ENCODE measurements at places on chromosomes 5 and 9.

DNA sequence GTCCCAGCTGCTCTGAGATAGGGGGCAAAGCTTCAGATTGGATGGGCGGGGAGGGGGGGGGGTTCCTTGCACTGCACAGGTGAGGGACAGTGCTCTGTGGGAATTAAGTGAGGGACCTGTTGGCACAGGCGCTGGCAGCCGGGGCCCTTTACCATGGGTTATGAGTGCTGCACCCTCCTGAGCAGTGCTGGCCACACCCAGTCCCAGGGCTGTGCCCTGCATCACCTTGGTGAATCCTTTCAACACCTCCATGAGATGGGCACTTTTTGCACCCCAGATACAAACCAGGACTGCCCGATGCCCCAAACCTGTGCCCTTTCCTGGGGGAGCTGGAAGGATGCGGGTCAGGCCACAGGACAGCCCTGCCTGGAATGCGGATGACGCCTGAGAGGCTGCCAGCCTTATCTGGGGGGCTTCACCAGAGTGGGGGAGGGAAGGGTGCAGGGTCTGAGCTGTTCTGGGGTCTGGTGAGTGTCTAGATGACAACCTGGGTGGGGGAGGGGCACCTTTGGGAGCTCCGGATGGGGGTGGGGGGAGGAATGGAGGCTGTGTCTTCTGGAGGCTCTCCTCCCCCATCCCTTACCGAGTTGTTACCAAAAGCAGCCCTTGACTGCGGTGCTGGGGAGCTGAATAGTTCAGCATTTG, 5.2 kb downstream of the CRB2 start:
- no peak for DNase-seq

DNA sequence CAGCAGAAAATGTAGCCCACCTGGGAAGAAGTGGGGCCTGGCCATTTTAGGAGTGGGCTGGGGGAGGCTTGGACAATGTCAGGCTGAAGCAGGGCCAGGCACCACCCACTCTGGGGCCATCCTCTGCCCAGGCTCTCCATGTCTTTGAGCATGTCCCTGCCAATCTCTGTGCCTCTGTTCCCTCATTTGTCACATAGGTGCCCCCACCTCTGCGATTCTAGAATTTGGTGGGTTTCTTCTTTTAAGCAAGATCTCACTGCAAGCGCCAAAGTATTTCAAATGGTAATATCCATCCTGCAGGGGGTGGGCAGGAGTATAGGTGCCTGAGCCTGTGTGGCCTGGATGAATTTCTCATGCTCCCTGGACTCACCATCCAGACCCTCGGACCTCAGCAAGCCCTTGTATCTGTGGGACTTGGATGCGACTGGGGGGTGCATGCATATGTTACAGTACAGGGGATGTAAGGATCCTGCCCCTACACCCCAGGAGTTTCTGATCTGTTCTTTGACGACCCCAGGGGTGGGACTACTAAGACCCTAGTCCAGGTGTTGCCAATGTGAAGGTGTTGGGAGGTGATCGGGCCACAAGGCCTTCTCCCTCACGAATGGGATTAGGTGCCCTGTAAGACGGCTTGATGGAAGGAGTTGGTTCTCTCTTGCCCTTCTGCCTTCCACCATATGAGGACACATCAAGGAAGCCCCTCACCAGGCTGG, 4.3 kb downstream of the CD74 start:
- no peak for DNase-seq

GRCh38 chr9:33464045-33464636, 9.6 kb downstream of the NOL6 start:
- no peak for DNase-seq

DNA sequence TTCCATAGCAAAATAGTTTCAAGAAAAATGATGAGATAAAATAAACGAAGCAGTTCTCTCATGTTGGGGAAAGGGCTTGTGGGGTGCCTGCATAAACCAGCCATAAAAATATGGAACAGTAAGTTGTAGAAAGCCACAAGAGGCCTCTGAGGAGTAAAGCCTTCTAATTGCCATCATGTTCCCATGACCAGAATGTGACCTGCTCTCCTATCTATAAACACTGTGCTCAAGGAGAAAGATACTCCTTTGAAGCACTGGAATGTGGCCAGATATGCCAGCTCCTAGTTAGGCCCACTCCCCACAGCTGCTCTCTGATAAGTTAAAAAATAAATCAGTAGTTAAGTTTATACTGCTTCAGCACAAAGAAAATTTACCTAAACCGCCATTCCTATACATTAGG, 65.8 kb downstream of the SETX start:
- no peak for DNase-seq

DNA sequence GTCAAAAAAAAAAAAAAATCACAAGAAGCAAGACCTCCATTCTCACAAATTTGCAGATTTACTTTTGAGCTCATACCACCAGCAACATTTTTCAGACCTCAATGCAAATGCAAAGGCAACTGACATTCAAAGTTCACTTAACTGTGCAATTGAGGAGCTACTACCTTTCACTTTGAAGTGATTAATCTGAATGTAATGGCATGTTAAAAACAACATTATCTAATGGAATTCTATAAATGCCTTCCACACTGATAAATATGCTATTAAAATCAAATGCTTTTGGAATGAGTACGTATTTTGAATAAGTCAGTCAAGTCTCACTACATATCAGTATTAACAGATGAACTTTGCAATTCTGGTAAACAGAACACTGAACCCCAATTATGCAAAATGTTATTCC, 32.3 kb downstream of the UBQLN1 start:
- DNase-seq, result no peak

- no peak for DNase-seq
These were observed 25.8 kb upstream of the ARSI start for GRCh38 chr5:150328515-150328914.

- DNase-seq, result no peak
These were observed 55.8 kb upstream of the ARRDC3 start for GRCh38 chr5:91438871-91439270.

GRCh38 chr9:70747261-70747718, 332.8 kb upstream of the KLF9 start:
- no peak for DNase-seq

DNA sequence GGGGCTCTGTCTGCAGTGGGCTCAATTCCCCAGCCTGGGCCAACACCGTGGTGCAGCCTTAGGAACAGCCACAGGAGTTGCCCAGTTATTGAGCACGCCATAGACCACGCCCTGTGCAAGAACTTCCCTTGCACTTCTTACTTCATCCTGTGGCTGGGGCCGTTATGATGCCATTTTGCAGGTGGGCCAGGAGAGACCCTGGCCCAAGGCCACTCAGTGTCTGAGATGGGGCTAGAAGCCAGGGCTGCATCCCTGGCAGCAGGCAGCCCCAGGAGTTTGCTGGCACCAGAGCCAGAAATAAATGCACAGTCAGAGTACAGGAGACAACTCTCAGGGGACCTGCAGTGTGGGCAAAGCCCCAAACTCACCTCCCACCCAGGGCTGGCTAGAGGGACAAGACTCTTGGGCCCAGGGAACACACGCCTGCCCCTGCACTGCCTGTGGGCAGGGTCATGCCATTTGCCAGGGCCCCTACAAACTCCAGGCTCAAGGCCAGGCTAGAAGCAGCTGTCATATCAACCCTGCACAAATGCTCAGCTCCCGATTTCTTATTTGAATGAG, 6.7 kb downstream of the CORO2A start:
- DNase-seq, result no peak

DNA sequence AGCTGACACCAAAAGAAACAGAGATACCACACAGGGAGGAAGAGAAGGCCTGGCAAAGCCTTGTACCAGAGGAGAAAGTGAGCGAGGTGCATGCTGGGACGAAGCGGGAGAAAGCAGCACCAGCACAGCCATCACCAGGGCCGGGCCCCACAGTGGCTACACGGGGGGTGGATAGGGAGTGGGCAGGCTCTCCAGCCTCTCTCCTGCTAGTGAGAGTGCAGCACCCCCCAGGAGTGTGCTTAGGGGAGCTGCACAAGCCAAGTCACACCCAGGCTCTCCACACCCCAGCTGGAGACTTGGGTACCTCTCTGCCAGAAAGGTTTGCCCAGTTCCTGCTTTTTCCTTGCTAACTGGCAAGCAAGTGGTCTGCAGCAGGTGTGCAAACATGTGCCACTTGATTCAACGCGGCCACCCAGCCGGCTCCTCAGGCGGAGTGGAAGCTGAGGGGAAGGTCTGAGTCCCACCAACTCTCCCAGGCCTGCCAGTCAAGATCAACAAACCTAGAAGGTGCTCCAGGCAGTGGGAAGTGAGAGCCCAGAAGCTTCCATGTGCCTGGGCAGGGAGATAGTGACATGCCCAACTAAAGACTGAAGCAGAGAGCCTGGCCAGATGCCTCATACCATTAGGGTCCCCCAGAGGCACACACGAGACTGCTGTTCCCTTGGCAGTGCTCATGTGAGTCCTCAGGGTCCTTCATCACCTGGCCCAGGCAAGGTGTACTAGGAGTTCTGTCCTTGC, 39.9 kb downstream of the BICD2 start:
- no peak for DNase-seq

- no peak for DNase-seq
These were observed 52.5 kb upstream of the SEMA6A start for GRCh38 chr5:116626945-116627679.

- DNase-seq, result no peak
These were observed 48.8 kb upstream of the TBCA start for GRCh38 chr5:77824981-77825380.

GRCh38 chr5:67195406-67196275, 958 bp downstream of the CD180 start:
- DNase-seq, result no peak

DNA sequence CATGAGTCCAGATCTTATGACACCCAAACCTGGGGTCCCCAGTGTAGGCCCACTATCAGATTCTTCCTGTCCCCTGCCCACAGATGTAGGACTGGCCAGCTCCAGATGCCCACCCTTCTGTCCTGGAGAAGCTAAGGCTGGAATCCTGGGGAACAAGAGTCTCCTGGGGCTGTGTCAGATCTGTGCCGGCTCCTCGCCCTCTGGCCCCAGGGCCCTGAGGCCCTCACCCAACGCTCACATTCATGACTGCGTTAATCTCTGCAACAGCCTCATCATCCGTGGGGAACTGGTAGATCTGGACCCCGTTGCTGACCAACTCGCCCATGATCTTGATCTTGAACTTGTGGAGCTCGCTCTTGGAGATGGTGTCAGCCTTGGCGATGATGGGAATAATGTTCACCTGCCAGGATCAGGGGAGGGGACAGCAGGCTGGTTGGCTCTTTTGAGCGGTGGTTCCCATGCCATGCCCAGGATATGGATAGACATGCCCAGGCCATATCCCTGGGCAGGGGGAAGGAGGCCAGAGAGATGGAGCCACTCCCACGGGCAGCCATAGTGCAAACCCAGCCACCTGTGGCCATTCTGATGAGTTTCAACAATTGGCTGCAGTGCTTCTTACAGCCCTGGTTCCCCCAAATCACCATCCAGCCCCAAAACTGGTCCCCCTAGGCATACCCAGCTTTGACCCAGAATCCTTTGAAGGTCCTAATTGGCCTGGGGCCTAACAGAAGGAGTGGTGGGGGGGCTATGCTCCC, 14.6 kb downstream of the SEPTIN8 start:
- no peak for DNase-seq

GRCh38 chr9:133238851-133239532, 29.9 kb upstream of the OBP2B start:
- DNase-seq, result peak; percentile 86

GRCh38 chr9:134495881-134496412, 145.7 kb upstream of the COL5A1 start:
- no peak for DNase-seq

- no peak for DNase-seq
These were observed 282.0 kb downstream of the ISL1 start for GRCh38 chr5:51665251-51665593.

GRCh38 chr5:111517853-111518501, 5.6 kb upstream of the STARD4 start:
- no peak for DNase-seq

GRCh38 chr9:92652461-92652860, 17.5 kb downstream of the IPPK start:
- DNase-seq, result no peak

DNA sequence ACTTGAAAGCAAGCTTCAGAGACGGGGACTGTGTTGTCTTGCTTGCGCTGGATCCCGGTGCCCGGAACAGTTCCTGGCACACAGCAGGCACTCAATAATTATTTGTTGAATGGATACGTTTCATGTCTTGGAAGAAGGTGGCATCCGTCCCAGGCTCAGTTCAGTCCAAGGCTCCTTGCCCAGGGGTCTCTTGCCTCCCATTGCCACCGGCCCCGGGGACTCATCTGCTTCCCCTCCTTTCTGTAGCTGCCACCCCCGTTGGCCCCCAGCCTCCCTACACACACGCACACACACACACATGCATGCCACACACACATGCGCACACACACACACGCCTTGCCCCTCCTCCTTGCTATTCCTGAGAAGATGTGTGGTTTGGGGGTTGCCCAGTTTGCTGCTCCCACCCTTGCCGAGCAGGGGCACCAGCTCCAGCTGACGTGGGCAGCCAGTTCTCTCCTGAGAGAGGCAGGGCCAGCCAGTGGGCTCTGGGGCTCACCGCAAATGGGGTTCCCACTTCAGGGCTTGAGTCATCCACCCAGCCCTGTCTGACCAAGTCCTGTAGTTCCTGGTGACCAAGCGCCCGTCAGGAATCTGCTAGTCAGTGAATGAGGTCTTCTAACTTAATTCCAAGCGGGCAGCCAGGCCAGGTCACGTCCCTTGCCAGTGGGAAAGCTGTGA, 41.8 kb downstream of the HK3 start:
- no peak for DNase-seq

GRCh38 chr9:78899006-78899405, 602.1 kb downstream of the PSAT1 start:
- no peak for DNase-seq

- DNase-seq, result no peak
These were observed 62.7 kb upstream of the RXRA start for GRCh38 chr9:134263596-134263995.

DNA sequence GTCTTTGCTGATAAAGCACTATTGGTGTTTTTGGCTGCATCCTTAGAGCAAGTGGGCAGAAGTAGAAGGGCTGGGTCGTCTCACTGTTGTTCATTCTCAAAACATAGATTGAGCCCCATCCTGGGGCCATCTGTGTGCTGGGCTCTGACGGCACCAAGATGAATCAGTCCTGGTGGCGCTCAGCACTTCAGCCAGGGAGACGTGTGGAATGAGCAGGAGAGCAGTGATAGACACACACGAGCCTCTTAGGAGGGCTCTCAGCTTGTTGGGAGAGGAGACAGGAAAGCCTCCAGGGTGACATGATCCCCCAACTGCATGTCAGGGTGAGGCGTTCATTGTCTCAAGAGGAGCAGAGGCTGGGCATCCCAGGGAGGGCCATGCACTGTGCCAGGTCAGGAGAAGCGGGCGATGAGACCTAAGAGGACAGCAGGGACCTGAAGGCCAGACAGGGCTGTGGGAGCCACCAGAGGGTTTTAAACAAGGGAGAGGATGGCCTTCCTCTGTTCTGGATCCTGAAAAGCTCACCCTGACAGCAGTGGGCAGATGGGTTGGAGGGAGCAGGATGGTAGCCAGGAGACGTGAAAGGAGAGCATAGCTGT, 115.8 kb downstream of the DAB2IP start:
- DNase-seq, result no peak

DNA sequence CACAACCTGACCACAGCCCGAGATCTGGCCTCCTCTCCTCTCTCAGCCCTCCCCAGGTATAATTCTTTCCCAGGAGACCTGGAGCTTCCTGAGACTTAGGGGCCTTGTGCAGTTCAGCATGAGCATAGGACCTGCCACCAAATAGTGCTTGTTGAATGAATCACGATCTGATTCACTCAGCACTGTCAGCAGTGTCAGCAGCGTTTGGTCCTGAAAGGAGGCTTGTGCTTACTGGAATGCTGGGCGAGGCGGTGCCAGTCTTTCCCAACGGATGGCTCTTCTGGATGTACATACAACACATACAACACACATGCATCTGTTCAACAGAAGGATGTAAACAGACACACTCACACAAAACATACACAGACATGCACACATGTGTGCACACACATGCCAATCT, 173.3 kb downstream of the COL23A1 start:
- DNase-seq, result no peak

Measured in activated CD4-positive, alpha-beta T cell treated with anti-CD3 and anti-CD28 coated beads for 48 hours (primary cell).